ENCODE measurements at places on chromosomes 3 and 15.

- no peak for DNase-seq
Observed at GRCh38 chr15:66723826-66724731, 22.0 kb downstream of the SMAD6 start.

DNA sequence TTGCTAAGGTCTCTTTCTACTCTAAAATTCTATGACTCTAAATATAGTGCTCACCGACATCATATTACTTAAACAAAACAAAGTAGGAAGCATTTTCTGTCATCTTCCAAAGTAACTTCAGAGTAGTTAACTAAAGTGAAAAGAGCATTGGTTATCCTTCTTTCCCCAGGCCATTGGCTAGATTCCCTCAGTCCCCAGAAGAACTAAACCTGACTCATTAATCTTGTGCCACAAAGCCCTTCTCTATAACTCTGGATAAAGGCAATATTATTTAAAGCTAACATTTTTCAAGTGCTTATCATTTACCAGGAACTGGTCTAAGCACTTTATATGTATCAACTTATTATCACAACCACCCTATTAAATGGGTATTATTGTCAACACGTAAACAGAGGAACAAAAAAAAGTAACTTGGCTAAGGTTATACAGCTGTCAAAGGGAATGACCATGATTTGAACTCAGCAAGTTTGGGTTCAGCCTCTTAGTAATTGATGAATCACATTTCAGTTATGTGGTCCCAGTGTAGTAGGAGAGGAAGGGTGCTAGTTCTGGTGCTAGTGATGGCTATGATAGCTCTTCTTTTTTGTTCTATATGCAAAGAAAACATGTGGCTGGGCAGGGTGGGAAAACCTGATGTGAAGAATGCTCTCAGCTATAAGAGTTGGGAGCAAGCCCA is 304.9 kb downstream of the FGF12 start:
- DNase-seq = no peak

DNA sequence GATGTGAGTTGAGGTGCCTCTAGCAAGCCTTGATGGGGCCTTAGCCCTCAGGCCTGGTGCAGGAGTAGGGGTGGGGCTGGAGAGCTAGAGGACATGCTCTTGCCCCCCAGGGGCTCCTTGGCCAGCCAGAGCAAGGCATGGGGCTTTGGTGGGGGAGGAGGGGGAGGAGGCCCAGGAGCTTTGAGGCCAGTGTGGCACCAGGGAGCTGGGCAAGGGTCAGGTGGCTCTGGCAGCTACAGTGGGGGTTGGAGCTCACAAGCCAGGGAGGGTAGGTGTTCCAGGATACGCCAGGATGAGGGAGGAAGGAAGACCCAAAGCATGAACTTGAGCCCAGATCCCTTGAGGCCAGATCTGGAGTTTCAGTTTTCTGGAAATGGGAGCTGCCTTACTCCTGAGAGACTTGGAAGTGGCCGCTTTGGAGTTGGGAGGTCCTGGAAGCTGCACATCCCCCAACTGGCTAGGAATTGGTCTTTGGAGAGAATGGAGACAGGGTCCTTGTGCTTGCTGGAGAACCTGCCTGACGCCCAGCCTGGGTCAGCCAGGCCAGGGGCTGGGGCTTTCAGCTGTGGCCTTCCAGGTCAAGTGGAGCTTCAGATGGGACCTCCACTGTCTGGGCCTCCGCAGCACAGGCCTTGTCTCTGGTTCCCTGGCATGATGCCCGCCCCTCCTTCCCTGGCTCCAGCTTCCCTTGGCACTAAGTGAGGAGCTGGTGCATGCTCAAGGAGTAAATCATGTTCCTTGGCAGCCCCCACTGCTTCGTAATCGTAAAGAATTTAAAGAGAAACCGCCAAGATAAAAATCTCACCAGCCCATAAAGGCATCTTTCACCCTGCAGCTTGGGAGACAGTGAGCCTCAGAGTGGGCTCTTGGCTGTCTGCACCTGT is 8.7 kb downstream of the SEMA3F start:
- peak; percentile 83 for DNase-seq

GRCh38 chr3:5297895-5298294 is 110.4 kb downstream of the EDEM1 start:
- no peak for DNase-seq

DNA sequence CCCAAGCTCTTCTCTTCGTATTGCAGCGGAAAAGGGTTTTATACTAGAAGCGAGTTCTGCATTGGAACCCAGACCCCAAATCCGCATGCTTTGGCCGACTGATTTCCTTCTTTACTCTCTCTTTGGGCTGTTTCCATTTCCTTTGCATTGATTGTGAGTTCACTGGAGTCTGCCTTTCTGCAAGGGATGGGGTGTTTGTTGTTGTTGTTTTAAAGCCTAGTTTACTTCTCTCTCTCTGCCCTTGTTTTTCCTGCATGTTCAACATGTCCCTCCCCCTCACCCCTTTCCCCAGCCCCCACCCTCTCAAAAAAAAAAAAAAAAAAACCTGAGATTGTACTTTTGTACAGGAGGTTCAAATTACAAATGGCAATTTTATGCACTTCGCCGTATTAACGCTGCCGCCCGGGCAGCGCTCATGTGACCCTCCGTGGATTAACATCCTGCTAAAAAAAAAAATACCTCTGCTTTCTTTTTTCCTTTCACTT is 2.2 kb downstream of the NR2F2 start:
- DNase-seq = no peak

GRCh38 chr15:87317900-87318299 is 938.6 kb downstream of the NTRK3 start:
- DNase-seq = no peak

- no peak for DNase-seq
Observed at GRCh38 chr3:30640851-30641250, 34.5 kb downstream of the TGFBR2 start.

- DNase-seq = no peak
Observed at GRCh38 chr3:193388361-193388760, 9.8 kb upstream of the ATP13A5 start.

- no peak for DNase-seq
Observed at GRCh38 chr3:72242326-72242725, 457.4 kb upstream of the PROK2 start.

DNA sequence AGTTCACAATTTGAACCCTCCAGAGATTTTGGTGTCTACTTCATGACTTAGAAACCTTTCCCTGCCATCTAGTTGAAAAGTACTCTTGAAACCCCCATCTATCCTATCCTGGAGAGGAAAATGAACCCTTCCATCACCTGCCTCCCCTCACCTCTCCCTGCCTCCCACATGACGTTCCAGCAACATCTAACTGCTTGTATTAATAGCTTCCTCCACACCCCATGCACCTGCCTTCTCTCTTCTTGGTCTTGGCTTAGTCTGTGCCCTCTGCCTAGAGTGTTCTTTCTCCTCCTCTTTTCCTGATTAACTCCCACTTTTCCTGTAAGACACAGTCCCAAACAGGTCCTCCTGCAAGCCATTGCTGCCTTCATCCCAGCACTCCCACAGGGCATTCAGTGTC is 107.8 kb downstream of the LIPC start:
- no peak for DNase-seq

- DNase-seq = no peak
Observed at GRCh38 chr3:187519428-187519890, 150.7 kb downstream of the SST start.

DNA sequence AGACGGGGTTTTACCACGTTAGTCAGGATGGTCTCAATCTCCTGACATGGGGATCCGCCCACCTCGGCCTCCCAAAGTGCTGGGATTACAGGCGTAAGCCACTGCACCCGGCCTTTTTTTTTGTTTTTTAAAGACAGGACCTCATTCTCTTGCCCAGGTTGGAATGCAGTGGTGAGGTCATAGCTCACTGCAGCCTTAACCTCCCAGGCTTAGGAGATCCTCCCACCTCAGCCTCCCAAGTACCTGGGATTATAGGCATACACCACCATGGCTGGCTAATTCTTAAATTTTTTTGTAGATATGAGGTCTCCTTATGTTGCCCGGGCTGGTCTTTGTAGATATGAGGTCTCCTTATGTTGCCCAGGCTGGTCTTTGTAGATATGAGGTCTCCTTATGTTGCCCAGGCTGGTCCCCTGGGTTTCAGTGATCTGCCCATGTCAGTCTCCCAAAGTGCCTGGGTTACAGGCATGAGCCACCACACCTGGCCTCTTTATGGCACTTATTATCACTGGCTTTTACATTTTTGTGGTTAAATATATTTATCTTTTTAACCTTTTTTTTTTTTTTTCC is 82.3 kb upstream of the RNU6-1 start:
- no peak for DNase-seq

GRCh38 chr15:93948726-93949125 is 282.6 kb upstream of the MCTP2 start:
- no peak for DNase-seq

GRCh38 chr3:143830063-143830462 is 18.2 kb downstream of the SLC9A9 start:
- DNase-seq = no peak

GRCh38 chr3:8503871-8504610 is 2.4 kb downstream of the LMCD1 start:
- DNase-seq = no peak

- DNase-seq = no peak
Observed at GRCh38 chr3:191557322-191557721, 96.4 kb downstream of the PYDC2 start.

DNA sequence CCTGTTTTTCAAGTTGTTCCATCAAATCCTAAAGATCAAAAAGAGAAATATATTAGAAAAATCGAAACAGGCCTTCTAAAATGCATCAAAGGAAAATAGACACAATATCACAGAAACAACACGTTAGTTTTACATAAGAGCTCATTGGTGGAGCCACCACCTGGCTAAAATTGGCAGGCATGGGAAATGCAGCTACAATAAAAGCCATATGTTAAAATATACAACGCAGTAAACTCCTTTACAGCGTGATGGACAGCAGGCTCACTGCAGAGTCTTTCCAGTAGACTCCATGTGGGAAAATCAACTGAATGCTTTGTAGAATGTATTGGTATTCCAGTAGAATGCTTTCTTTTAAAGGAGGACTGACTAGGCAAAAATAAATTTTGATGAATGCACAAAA is 40.9 kb upstream of the MYO5C start:
- DNase-seq = no peak

DNA sequence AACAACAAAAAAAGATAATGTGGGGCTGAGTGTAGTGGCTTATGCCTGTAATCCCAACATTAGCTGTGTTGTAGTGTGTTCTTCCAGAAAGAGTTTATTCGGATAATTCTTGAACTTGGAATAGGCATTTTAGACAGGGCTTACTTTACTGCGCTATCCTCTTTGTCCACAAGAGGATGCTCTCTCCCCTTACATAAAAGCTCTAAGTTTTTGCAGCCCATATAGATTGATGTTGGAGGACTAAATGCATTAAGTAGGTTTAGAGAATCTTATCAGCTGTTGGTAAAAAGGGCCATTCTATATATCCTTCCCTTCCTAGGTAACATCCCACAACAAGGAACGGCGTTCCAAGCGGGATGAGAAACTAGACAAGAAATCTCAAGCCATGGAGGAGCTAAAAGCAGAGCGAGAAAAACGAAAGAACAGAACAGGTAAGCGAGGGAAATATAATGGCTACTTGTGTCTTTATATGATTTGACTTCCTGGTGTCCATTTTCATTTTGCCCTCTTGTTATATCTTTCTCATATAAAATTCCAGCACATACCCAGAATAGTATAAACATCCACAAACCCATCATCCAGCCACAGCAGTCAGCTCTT is 27.8 kb upstream of the ITPKA start:
- peak; percentile 18 for DNase-seq

GRCh38 chr3:69838696-69839515 is 99.6 kb downstream of the MITF start:
- no peak for DNase-seq

DNA sequence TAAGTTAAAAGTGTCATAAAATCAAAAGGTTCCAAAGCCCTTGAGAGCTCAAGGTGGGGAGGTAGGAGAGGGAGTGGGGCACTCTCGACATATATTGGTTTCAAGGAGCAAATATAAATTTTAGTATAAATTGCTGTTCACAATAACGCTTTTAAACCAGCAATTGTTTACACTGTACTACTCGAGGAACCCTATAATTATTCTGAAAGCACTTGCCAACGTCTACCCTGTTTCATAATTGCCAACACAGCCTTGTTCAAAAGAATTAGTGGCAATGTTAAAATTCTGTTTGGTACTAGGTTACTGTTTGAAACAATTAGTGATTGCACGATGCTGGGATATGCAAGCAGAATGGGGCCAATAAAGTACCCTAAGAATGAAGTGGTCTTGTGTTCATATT is 76.3 kb upstream of the ICE2 start:
- no peak for DNase-seq

- DNase-seq = no peak
Observed at GRCh38 chr3:129023909-129024308, 22.8 kb downstream of the EFCC1 start.

DNA sequence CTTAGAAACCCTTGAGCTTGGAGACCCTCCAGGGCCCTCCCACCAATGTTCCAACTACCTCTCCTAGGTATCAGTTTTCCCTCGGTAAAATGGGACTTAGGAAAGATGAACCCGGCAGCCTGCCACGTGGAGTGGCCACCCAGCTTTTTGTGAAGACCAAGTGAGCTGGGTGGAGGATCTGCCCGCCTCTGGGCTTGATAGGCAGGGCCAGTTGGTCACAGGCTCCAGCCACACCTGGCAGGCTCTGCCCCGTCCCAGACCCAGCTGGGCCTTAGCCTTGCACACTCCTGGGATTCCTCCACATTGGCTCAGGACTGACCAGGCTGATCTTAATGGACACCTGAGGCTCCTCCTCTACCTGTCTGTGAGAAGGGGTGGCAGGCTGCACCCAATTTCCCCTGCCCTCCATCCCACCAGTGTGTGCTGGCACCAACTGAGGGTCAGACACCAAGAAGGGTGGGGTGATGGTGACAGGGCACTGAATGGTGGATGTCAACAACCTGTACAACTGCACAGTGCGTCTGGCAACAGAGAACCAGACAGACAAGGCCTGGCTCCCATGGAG is 761 bp upstream of the GRIP2 start:
- DNase-seq = no peak

- no peak for DNase-seq
Observed at GRCh38 chr3:50609071-50609762, 2.4 kb downstream of the CISH start.

GRCh38 chr15:55403531-55403930 is 4.6 kb downstream of the CCPG1 start:
- no peak for DNase-seq

GRCh38 chr3:157544501-157545130 is 41.4 kb upstream of the VEPH1 start:
- DNase-seq = no peak

DNA sequence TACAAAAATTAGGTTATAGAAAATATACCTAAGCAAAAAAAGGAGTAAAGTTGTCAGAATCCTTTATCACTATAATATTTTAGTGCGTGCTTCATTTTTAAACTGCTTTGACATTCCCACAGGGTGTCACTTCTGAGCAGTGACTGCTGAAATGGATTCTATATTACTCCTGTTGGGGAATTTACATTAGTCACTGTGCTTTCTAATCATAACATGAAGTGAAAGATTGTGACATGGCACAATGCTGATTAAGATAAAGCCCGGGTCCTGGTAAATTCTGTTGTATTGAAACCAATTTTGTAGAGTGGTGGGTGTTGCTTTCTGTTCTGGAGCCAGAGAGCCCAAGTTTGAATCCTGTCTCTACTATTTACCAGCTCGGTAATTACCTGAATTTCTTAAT is 36.4 kb upstream of the EHHADH start:
- no peak for DNase-seq

- no peak for DNase-seq
Observed at GRCh38 chr3:123688241-123688747, 103.4 kb upstream of the HACD2 start.

- no peak for DNase-seq
Observed at GRCh38 chr3:134362670-134363380, 11.4 kb downstream of the AMOTL2 start.

- no peak for DNase-seq
Observed at GRCh38 chr3:39284457-39284881, 4.6 kb upstream of the CX3CR1 start.

GRCh38 chr3:5560199-5560598 is 372.7 kb downstream of the EDEM1 start:
- no peak for DNase-seq

All from mucosa of gallbladder (tissue), 1 donor.